ENCODE measurements at places on chromosomes 2 and 18.

DNA sequence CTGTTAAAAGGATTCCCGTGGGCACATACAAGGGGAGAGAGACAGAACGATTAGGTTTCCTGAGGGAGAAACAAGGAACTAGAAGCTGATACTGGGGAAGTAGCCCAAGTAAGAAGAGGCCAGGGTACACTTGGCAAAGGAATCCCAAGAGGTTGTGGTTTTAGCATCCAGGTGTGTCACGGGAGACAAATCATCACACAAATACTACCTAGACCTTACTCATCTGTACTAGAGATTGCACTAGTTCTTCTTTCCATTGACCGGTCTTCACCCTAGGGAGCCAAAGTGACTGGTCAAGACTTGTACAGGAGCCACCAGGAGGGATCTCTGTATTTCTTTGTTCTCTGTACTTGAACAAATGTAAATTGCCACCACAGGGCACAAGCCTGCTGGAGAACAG, 14.2 kb upstream of the NR4A2 start:
- DNase-seq: no peak

DNA sequence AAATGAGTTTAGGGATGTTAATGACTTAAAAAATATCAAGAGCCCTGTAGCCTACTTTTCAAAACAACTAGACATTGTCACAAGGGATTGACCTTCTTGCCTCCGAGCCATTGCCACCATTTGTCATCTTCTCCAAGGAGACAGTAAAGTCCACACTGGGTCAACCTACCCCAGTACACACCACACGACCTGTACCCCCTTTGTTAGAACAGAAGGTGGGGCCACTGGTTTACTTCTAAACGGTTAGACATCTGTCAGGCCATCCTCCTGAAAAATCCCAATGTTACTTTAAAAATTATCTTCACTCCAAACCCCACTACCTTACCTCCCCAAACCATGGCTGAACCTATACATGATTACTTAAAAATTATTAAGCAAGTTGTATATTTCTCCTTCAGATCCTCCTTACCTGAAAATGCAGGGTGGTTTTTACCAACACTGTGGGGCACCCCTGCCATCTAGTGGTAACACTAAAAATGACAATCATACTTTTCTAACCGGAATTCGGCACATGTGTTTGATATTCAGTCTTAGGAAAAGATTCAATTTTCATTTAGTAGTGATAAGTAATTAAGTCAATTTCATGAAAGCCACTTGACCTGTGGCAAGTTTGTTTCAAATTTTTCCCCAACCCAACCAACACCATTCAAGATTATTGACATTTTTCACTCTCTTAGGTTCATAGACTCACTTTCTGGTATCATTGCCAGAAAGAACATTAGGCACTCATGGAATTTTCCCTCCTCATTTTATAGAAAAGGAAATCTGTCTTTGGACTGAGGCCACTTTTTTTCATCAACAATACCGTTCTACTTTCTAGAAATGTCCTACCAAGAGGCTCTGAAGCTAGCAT, 265.3 kb upstream of the PKDCC start:
- no peak for DNase-seq

GRCh38 chr18:44013871-44014270, 666.8 kb upstream of the SETBP1 start:
- no peak for DNase-seq

DNA sequence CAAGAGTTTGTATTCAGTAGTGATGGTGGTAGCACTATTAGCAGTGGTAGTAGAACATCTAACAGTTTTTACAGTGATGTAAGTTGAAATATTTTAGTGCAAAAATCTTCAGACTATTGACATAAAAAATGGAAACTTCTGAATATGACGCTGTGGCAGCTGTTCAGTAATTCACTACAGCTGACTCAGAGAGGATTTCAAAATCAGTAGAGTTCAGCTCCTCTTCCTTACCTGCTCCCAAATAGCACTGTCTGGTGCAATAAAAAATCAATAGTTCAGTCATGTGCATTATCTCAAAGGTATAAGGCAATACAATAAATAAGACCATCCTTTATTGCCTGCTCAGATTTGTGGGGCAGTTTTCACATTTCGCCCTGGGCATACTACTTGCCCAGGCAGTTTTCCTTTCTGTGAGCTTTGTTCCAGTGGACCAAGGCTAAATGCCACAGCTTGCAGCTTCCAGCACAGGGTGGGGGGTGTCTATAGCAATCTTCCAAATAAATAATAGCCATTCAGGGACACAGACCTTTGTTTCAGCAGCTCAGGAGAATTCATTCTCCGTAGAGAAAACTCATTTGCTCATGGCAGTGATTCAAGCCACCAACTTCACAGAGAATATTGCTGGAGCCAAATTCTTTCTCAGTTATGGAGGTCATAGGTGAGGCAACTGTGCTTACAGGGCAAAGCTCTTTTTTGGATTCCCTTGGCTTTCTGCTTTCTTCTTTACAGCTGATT, 33.9 kb upstream of the GORASP2 start:
- no peak for DNase-seq

- no peak for DNase-seq
Observed at GRCh38 chr2:8997108-8997507, 6.4 kb downstream of the MBOAT2 start.

DNA sequence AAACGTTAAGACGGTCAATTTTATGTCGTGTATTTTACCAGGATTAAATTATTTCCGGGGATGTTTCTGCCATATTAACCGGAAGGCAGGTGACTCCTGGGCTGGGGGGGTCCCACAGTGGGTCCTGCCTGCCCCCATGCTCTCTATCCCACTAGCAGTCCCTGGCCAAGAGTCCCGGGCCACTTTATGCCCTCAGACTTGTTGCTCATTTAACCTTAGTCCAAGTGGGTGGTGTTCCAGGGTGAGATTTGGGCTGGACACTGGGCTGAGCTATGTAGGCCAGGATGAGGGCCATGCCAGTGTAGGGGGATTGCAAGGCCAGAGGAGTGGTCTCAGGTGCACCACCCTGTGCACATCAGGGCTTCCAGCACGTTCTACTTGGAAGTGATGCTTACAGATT, 24.1 kb downstream of the TWIST2 start:
- no peak for DNase-seq

GRCh38 chr2:241692448-241692847, 5.8 kb upstream of the DTYMK start:
- DNase-seq: no peak

GRCh38 chr2:54957321-54957999, 92.8 kb downstream of the RTN4 start:
- no peak for DNase-seq

DNA sequence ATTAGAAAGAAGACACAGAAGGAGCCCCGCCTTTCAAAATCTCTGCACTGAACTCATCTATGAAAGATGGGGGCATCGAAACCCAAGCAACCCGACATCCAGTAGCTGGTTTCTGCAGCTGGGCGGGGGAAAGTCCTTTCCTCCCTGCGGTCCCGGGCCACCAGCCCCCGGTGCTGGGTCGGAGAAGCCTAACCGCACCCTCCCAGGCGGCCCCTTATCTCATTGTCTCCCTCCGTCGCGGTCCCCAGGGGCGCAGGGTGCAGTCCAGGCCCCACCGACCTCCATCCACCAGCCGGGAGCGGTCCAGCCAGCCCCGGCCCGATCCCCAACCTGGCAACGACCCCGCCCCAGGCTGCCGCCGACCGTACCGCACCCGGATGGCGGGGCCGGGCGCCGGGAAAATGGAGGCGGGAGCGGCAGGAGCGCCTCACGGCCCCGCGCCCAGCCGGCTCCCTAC, 452 bp downstream of the RAPH1 start:
- peak; percentile 66 for DNase-seq

DNA sequence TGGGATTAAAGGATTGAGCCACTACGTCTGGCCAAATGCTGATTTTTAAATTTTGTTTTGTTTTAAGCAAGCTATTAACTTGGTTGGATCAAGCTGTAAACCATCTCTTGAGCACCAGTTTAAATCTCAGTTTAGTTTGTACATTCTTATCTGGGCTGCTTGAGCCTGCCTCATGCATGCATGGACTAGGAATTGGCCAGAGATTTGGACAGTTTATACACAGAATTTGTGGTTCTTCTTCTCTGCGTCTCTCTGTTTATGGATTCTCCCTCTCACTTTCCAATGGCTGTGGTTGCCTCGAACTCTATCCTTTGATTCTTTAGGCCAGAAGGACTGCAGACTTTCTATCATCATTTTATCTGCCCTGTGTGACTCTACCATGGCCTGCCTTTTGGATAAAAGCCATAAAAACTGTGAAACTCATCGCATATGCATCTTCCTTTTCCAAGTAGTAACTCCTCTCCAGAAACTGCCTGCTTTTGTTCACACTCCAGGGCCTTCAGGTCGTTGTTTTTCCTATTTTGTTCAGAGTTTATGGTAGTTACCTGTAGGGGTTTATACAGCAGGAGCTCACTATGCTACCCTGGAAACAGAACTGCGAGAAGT, 32.5 kb upstream of the PLB1 start:
- no peak for DNase-seq

DNA sequence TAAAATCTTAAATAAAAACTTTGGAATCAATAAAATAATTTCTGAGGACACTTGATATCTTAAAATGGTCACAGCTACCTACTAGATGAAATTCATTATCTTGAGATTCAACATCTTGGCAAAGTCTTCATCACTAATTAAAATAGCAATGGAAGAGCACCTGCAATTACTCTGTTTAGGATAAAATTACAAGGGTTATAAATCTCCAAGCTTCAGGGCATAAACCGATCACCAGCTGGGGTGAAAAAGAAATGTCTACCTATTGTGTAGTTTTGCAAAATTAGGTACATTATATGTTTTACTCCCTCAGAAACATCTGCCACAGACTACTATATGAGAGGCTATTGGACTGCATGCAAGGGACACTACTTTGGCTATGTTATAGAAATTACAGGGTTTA, 327.1 kb downstream of the CCDC178 start:
- DNase-seq: no peak

DNA sequence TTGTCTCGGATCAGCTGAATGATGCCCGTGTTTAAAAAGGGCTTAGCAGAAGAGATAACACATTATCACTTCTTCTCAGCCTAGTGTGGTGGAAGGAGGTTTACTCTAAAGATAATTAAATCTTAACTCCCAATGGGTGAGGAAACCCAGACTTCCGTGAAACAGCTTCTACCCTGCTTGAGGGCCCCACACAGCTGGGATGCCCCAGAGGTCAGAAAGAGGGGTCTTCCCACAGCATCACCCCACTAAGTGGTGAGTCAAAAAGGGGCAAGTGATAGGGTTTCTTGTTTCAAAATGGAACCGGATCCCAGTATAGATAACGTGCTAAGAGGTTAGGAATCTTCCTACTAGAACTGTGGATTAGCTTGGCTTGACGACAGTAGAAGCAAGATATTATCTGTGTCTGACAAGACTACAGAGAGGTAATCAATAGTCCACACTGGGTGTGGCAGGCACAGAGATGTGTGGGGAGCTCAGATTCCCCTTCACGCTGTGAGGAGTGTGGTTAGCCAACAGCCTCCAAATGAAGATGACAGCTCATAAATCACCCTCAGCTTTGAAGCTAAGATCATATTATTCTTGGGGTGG, 129.6 kb upstream of the COPS8 start:
- no peak for DNase-seq

DNA sequence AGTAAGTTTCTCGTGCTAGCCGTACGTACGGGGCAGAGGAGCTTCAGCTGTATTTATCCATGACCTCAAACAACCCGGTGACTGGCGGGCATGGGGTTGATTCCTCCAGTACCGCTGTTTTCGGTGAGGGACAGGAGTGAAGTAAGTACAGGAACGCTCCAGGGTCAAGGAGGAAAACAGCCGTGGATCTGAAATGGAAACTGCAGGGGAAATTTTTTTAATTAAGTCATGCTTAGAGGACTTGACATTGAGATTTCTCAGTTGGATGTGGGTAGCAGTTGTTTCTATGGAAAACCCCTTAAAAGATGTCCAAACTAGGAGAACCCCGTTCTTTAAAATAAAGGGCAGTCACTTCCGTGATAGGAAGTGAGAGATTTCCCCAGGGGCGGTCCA, 1.2 kb downstream of the RAB12 start:
- DNase-seq: no peak

GRCh38 chr2:12903272-12903671, 186.5 kb downstream of the TRIB2 start:
- DNase-seq: no peak

DNA sequence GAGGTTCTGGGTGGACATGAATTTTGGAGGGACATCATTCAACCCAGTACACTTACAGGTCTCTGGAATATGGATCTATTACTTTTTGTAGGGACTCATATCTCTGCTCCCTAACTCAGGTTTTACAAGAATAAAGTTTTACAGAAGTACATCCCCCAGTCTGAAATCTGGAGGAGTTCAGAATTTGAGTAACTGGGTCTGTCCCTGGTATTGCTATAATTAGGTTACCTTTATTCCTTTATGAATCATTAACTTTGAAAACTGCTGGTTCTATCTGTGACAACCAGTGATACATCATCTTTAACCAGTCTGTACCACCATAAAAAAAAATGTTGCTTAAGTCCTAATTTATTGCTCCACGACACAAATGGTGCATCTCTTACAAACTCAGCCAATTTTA, 59.9 kb downstream of the INSIG2 start:
- DNase-seq: no peak

GRCh38 chr2:136327162-136327852, 209.4 kb upstream of the CXCR4 start:
- DNase-seq: no peak

GRCh38 chr2:171411791-171412483, 21.9 kb downstream of the METTL8 start:
- no peak for DNase-seq

GRCh38 chr2:201780674-201781493, at the start of gene ALS2:
TSS of gene ALS2 (minus strand) at chr2:201780933. CDS start at chr2:201768885, 12,048 bp downstream.
- peak; percentile 91 for DNase-seq

- no peak for DNase-seq
Observed at GRCh38 chr2:236254674-236255073, 9.5 kb downstream of the ASB18 start.

DNA sequence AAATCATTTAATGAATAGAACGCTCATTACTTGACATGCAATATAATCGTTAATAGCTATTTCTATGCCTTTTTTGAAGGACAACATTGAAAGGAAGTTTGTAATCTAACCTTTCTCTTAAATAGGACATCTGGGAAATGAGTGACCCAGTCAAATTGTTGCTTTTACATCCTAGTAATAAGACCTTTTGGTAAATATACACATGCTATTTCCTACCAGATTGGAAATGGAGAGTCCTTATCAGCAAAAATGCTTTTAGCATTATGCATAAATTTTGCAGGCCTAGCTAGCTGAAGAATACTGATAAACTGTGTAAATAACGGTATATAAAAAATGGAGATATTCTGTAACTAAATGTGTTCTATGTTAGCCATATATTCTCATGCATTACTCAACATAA, 567.3 kb upstream of the DSEL start:
- DNase-seq: no peak

DNA sequence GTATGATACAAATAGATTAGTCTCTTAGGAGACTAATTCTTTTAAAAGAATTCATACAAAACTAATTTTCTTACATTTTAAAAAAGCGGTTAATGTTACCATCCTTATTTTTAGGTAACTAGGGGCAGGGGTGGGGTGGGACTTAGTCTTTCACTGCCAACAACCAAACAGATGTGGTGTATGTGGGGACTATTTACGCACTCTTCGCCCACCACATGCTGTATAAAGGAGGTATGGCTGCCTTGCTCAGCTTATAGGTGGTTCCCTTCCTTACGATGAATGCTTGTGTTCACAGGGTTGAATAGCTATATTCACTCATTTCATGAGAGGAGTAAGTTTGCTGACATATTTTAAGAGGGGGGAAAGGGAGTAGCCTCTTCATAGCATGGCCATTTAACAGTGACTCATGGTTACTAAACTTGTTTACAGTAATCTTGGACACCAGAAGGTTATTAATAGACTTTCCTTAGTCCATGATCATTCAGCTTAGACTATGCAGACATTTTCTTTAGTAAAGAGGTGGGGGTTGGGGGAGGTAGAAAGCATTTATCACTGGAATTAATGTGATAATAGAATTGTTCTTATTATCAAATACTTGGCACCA, 61.8 kb downstream of the CAB39 start:
- DNase-seq: no peak
